ENCODE measurements at places on chromosomes 1 and 21. TPM values are rescaled to one million over a fixed set of nuclear protein-coding genes. Genes with fewer than 3 reads are reported as not detected.

The AQP10 gene
- total RNA-seq: not detected

GRCh38 chr1:8477983-8478362 is 160.1 kb downstream of the SLC45A1 start:
- no peaks in the 10 kb centered on the region for H3K36me3 ChIP-seq
- no peaks in the 10 kb centered on the region for H3K27me3 ChIP-seq
- no peak overlapping the region for H3K4me3 ChIP-seq
- peaks cover 43% of the 10 kb centered on the region for H3K4me1 ChIP-seq
- H3K27ac ChIP-seq: peak overlapping the region; percentile 85

DNA sequence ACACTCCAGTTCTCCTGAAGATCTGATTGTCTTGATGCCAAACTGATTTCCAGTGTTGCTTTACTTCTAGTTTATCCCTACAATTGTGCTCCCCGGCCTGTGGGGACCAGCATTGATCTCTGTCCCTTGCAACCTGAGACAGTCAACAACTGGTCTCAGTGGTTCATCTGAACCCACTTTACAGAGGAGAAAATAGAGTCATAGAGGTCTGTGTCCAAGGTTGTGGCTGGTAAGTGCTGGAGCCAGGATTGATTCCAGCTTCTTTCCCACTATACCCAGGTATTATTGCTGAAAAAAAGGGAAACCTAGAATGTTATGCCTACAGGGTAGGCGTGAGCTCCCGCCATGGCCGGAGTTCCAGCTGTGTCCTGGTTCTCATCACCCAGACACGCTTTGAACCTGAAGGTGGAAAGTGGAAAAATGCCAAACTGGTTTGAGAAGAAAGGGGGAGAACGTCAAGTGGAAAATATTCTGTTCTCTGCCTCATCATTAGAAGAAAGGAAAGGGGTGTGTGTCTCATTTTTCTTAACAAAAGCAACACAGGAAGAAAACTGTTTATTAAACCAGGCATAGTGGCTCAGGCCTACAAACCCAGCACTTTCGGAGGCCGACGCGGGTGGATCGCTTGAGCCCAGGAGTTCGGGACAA is 60.7 kb upstream of the ITPKB start:
- peak; percentile 12 for DNase-seq
- no peaks in the 10 kb centered on the region for H3K27me3 ChIP-seq
- H3K4me1 ChIP-seq: peaks cover 40% of the 10 kb centered on the region
- H3K4me3 ChIP-seq: peak overlapping the region; percentile 44
- peak overlapping the region; percentile 92 for H3K27ac ChIP-seq
- H3K36me3 ChIP-seq: no peaks in the 10 kb centered on the region

GRCh38 chr1:183598386-183598785 is 8.1 kb upstream of the NCF2 start:
- H3K27ac ChIP-seq: no peak overlapping the region
- no peak overlapping the region for H3K4me3 ChIP-seq
- H3K4me1 ChIP-seq: peaks cover 10% of the 10 kb centered on the region

GRCh38 chr1:113452921-113453770 is 62.8 kb downstream of the MAGI3 start:
- no peaks in the 10 kb centered on the region for H3K27me3 ChIP-seq
- no peak overlapping the region for H3K4me3 ChIP-seq
- peak; percentile 32 for DNase-seq
- no peak overlapping the region for H3K27ac ChIP-seq
- H3K36me3 ChIP-seq: no peaks in the 10 kb centered on the region

Measured in activated CD4-positive, alpha-beta T cell treated with anti-CD3 and anti-CD28 coated beads for 36 hours (primary cell).